ENCODE measurements at places on chromosomes 2 and 18.

GRCh38 chr2:70124983-70125480, 37.8 kb downstream of the PCBP1 start:
- DNase-seq = no peak

- DNase-seq = peak; percentile 7
These were observed 804.4 kb upstream of the CELF4 start for GRCh38 chr18:38369772-38370690.

- DNase-seq = no peak
These were observed 37.4 kb downstream of the TTC32 start for GRCh38 chr2:19864381-19864780.

- DNase-seq = peak; percentile 63
These were observed 85.7 kb upstream of the RBBP8 start for GRCh38 chr18:22847392-22847791.

GRCh38 chr2:39424951-39425350, 12.1 kb downstream of the MAP4K3 start:
- DNase-seq = no peak

GRCh38 chr2:140797718-140798117, 1333.1 kb downstream of the LRP1B start:
- DNase-seq = no peak

DNA sequence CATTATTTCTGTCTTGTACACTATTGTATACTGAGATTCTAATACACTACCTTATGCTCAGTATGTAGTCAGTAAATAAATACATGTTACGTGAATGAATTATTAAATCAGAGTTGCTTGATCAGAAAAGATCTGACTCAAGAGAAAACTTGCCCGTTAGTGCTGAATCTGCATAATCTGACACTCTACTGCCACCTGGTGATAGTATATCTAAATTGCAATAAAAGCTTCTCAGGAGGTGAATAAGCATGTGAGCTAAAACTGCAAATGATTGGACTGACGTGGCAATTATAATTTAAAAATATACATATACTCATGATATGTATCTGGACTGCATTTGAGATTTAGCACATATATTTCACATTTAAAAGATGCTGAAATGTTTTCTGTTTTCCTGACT, 70.4 kb downstream of the KIAA1328 start:
- peak; percentile 58 for DNase-seq

DNA sequence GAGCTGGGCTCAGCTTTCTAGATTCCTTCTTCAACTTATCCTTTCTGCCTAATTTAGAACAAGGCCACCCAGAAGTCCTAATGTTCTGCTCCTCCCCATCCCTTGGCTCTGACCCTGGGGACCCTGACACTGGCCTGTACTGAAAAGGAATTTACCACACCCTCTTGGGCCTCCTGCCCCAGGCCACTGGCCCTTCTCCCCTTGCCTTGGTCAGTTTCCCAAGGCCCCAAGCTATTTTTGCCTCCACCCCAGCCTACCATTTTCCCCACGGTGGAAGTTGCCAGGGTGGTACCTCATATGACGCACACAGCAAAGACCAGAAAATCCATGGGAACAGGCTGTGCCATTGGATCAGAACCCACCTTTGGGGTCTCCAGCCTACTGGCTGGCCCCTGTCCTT, 72.1 kb downstream of the ZBTB7C start:
- no peak for DNase-seq

- no peak for DNase-seq
These were observed 48.0 kb downstream of the NAB1 start for GRCh38 chr2:190696792-190697398.

- DNase-seq = peak; percentile 79
These were observed 43.8 kb downstream of the OSBPL6 start for GRCh38 chr2:178238154-178238521.

- no peak for DNase-seq
These were observed 78.4 kb upstream of the ARL5A start for GRCh38 chr2:151906633-151906998.

DNA sequence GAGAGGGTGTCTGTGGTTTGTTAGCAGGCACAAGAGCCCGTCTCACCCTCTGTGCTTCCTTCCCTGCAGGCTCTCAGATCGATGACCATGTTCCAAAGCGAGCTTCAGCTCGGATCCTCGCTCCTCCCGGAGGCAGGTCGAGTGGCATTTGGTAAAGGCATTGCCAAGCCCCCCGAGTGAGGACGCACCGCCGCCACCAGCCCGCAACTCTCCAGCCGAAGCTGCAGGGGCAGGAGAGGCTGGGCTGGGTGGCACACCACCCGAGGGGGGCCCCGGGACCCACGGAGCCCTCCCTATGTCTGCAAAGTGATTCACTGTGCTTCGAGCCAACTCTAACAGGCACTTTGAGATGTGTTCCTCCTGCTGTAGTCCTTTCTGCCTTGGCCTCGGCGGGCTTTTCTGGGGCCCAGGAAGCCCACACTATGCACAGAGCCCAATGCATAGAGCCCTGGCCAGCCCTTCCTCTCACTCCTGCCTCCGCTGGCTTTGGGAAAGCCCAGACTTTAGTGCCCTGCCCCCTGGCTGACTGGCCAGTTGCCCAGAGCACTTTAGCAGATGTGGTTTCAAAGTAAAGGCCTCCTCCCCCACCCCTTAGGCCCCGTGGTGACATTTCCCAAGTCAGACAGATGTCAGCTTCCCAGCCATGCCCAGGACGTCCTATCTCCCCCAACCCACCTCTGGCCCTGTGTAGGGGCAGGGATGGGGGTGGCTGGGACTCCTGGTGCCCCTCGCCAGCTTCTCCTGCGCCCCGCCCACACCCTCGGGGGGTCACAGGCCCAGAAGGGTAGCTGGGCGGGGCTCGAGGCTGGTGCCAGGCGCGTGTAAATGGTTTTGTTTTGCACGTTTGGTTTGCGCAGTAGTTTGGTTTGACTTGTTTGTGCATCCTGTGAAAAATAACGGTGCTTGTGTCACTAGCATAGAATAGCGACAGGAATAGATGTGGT, 23.3 kb upstream of the MAPRE3 start:
- DNase-seq = peak; percentile 29

GRCh38 chr2:239180526-239181073, 220.2 kb downstream of the HDAC4 start:
- no peak for DNase-seq

DNA sequence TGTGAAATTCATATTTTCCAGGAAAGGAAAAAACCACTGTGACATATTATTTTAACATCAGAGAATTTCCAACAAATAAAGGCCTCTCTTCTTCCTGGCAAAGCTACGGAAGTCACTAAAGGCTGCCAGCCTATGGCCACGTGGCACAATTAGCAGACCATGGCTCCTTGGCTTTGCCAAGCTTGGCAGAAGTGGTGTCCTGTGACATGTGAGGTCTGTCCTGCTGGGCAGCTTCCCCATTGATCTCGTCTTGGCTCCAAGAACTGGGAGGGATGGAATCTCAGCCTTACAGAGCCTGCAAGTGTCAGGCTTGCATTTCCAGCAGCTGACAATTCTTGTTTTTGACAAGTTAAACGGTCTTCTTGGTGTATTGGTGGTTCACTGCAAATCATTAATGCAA, 226.9 kb upstream of the THSD7B start:
- no peak for DNase-seq

DNA sequence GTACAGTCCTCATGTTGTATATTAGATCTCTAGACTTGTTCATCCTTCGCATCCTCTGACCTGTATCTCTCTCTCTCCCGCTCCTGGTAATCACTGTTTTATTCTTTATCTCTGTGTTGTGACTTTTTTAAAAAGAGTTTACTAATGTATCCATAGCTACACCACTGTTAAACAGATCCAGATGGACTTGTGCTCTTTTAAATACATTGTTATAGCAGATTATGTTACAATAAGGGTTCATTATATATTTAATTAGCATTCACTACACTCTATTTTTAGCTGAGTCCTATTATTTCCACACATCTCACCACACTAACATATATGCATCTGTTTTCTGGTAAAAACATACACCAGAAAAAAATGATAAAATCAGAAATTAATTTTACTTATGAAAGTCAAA, 90.5 kb downstream of the RBM43 start:
- DNase-seq = no peak
